Putamen (tissue), 1 donor: ENCODE measurements at places on chromosomes 2 and 18.

DNA sequence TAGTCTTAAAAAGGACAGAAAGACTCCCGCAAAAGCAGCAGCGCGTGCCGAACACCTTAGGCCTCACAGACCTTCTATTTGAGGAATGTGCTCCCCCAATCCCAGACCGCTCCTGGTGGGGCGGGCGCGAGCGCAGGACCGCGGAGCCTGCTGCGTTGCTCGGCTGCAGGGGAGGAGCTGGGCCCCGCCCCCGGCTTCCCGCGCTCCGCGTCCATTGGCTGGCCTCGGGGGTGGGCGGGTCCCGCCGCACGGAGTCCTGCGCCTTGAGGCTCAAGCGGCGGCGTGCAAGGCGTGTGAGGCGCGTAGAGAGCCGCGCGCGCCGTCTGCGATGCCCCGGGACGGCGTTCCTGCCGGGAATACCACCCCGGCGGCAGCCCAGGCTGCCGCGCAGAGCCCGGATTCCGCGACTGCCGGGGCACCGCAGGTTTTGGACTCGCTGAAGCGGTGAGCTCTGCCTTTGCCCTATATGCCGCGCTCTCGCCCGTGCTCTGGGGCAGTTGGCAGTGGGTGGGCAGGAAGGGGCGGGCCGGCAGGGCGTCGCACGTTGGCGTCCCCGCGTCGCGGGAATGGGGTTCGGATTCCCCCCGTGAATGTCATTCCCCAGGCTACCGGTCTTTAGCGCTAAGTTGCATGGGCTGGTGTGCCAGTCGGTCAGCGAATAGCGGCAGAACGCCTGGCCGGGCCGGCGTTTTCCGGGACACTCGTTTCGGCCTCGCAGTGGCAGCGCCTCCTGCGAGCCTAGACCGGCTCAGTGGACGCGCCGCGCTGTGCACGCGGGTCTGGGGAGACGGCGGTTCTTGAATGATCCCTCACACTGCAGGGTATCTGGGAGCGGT lies 49.6 kb upstream of the PAIP2B start:
- peak; percentile 94 for DNase-seq

GRCh38 chr2:18403921-18404522 lies 156.4 kb downstream of the RDH14 start:
- no peak for DNase-seq

DNA sequence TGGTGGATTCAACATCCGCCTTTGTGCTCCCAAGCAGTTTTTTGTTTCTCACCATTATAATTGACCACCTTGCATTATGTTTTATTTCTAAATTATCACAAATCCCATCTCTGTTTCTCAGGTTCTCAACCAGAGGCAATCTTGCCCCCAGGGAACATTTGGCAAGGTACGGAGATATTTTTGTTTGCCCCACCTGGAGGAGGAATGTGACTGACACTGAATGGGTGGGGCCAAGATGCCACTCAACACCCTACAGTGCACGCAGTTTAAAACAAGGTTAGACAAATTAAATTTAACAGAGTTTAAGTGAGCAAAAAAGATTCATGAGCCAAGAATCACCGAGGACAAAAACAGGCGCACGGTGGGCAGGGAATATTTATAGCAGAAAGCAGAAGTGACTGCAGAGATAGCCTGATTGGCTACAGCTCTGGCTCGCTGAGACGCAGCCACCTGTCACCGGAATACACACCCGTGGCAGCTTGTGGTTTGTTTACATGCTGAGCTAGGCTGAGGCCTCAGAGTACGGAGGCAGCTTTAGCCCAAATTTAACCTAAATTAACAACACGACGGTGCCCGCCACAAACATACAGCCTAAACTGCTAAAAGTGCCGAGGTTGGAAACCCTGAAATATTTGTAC lies 150.0 kb upstream of the ALKAL2 start:
- DNase-seq: no peak

GRCh38 chr2:202046572-202046971 lies 12.9 kb downstream of the FZD7 start:
- DNase-seq: no peak

- DNase-seq: no peak
These were observed 65.3 kb upstream of the UGP2 start for GRCh38 chr2:63776382-63776781.

- DNase-seq: no peak
These were observed 10.6 kb downstream of the THNSL2 start for GRCh38 chr2:88180605-88181240.

- DNase-seq: no peak
These were observed 146.3 kb upstream of the SKOR2 start for GRCh38 chr18:47397671-47398319.

DNA sequence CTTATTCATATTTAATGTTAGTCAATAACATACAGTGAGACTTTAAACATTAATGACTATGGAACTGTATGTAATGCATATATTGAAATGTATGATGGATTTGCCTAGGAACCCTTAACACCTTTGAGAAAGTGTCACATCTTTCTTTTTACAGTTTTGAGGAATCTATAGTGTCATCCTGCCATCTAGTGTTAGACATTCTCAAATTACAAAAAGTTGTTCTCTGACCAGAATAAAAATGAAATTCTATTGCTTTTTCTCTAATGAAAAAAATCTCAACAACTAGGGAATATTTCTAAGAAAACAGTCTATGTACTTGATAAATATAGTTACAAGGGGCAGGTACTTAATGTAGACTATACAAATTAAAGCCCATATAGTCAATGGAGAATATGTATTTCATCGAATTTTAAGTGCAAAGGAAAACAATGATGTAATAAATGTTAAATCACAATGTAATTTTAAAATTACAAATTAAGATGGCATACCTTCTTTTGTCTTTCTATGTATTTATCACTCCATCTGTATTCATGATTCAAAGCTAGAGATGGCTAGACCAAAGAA lies 5.1 kb upstream of the CALCRL start:
- DNase-seq: no peak

DNA sequence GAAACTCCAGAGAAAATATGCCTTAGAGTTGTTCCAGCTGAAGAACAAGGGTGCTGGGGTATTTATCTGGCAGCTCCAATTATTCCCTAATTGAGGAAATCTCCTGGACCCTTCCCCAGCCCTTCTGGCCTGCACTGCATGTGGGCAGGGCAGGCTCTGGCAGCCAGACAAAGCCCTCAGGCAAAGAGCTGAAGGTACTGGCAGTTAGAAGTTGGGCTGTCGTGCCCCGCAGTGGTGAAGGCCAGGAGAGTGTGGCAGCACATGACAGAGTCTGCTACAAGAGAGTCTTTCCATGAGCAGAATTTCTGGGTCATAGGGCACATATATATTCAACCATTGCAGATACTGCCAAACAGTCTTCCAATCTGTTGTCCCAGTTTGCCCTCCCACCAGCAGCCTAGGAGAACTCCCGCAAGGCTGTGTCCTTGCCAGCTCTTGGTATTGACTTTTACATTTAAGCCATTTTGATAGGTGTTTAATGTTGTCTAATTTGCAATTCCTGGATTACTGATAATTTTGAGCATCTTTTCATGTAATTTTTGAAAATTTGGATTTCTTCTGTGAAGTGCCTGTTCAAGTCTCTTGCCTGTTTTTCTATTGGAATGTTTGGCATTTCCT lies 26.6 kb downstream of the ONECUT2 start:
- DNase-seq: no peak

GRCh38 chr2:74779587-74780135 lies 54.3 kb upstream of the HK2 start:
- no peak for DNase-seq

- no peak for DNase-seq
These were observed 90.8 kb downstream of the CCBE1 start for GRCh38 chr18:59606193-59607077.

GRCh38 chr2:204260162-204260877 lies 285.0 kb upstream of the PARD3B start:
- DNase-seq: peak; percentile 76

DNA sequence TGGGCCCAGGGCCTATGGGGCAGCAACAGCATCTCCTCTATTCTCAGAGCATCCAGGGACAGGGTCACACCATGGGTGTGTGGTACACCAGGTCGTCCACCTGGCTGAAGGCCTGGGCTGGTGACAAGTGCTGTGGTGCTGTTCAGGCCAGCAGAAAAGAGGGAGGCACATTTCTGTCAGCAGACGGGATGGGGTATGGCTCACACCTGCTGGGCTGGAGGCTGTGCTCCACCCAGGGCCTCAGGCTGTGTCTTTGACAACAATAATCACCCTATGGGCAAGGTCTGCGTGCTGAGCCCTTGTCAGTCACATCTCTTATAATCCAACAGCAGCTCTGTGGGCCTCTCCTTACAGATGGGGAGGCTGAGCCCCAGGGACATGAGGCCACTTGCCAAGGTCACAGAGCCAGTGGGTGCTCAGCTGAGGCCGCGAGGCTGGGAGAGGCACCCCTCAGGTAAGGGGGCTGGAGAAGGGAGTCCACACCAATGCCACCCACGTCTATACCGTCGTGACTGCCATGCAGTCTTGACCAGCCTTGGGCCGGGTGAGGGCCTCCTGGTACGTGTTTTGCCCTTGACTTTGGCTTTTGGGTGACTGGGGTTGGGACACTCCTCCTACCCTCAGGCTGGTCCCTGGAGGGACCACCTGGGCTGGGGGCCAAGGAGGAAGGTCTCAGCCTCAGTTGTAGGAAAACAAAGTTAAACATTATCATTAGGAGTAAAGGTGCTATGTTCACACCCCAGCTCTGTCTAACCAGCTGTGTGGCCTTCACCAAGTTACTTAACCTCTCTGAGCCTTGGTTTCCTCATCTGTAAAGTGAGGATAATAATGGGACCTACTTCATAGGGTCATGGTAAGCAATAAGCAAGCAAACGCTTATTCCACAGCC lies 5.6 kb upstream of the HS6ST1 start:
- no peak for DNase-seq

DNA sequence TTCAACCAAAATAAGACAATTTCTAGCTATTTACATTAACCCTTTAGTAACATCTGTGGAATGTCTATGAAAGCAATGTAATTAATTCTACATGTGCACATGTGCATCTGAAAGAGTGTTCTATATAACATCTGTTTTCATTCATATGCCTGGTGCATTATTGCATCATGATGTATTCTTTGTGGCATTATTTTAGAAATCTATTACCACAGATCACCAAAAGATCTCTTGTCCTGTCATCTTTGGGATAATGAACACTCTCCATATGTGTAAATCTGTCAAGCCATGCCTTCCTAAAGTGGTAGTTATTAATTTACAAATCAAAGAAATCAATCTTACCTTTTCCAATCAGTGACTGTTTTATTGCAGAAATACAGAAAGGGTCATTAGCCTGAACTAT lies 86.9 kb downstream of the TRIB2 start:
- DNase-seq: no peak

- no peak for DNase-seq
These were observed 1638.9 kb downstream of the LRP1B start for GRCh38 chr2:140491876-140492275.

- peak; percentile 71 for DNase-seq
These were observed at the start of gene ABHD1 for GRCh38 chr2:27123302-27124150. TSS of gene ABHD1 (plus strand) at chr2:27123815. CDS start at chr2:27123949, 134 bp downstream.

- DNase-seq: no peak
These were observed 437.4 kb upstream of the MC4R start for GRCh38 chr18:60809937-60810336.

- DNase-seq: no peak
These were observed 46.6 kb downstream of the TAF1B start for GRCh38 chr2:9889812-9890261.

DNA sequence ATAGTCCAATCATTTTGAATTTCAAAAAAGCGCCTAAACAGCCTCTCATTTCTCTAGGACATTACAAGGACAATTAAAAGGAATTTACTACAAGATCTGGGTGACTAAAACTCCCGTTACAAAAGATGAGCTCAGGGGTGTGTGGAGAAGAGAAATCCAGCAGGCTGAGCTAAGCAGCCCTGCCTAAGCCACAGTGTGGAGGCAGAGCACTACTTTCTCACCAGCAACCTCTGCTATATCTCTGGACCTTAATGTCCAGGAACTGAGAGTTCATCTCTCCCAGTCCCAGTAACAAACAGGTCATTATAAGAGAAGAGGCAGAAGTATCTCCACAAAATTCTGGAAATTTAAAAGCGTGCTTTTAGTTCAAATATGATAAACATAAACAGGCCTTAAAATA lies 18.9 kb upstream of the ANKRD62 start:
- no peak for DNase-seq

DNA sequence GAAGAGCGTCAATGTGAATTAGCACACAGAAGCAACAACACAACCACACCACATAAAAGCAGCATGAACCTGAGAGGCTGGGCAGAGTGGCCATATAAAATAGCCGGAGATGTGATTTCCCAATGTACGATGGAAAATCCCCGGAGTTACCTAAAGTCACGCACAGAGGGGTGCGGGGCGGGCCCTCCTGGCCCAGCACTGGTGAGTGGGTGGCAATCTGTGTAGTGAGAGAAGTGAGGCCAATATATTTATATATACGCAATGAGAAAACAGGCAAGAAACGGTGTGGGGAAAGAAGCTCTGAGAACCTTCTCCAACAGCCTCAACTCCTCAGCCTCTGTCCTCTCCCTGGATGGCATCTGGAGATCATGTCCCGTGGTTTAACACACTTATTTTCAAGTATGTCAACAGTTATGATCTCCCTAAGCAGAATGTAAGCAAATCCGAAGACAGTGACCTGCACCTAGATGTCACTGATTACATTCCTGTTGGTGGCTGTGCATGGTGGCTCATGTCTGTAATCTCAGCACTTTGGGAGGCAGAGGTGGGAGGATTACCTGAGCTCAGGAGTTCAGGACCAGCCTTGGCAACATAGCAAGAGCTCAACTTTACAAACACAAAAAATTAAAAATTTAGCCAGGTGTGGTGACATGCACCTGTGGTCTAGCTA lies 41.6 kb downstream of the CRACDL start:
- DNase-seq: no peak

- no peak for DNase-seq
These were observed 74.7 kb upstream of the ETAA1 start for GRCh38 chr2:67322353-67323001.

DNA sequence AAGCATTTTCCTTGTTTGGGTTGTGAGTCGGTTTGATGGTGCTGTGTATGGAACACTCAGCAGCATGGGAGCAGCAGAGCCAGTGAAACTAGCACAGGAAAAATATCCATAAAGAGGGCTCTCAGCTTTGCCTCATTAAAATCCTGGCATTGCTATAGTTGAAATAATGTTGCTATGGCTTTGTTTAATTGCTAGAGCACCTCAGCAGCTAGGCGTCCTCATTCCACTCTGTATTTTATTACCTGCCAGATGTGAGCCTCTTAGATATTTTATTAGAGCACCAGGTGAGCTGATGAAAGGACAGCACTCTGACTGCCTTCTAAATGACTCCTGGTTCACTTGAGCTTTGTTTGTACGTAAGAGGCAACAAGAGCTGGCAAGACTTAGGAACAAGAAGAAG lies 232.4 kb downstream of the MTX2 start:
- DNase-seq: no peak

DNA sequence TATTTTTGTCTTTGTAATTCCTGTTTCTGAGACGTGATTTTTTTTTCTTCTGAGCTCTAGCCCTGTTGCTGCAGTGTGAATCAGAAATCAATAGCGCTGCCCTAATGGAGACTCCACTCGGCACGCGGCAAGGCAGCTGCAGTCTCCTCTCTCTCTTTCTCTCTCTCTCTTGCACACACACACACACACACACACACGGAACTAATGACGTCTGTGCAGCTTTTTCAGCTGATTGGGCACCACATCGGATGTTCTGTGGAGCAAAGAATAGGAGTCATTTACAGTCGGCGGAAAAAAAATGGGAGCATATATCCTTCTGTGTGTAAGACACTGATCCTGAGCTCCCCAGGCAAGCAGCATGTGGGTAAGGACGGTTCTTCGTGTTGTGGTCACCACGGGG lies 2.0 kb upstream of the MYT1L start:
- DNase-seq: peak; percentile 57
